ENCODE measurements at places on chromosomes 1 and 21. TPM values are rescaled to one million over a fixed set of nuclear protein-coding genes. Genes with fewer than 3 reads are reported as not detected.

- DNase-seq: no peak
Measured at GRCh38 chr1:62529227-62529626, 68.1 kb upstream of the ANGPTL3 start.

DNA sequence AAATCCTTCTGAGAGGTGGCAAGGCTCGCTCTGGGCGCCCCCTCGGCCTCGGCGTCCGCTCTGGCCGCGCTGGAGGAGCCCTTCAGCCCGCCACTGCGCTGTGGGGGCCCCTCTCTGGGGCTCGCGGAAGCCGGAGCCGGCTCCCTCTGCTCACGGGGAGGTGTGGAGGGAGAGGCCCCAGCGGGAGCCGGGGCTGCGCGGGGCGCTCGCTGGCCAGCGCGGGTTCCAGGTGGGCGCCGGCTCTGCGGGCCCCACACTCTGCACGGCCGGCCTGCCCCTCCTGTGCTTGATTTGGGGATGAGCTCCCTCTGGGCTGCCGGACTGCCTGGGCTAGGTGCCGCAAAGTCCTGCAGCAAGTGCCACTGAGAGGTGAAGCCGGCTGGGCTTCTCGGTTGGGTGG lies 1260.7 kb upstream of the PRMT6 start:
- no peak for DNase-seq

GSTM3 gene
- 105 TPM for polyA plus RNA-seq

GRCh38 chr21:42154237-42155044 lies 64.5 kb upstream of the ABCG1 start:
- no peak for DNase-seq
